ENCODE measurements at places on chromosomes 12 and 14.

DNA sequence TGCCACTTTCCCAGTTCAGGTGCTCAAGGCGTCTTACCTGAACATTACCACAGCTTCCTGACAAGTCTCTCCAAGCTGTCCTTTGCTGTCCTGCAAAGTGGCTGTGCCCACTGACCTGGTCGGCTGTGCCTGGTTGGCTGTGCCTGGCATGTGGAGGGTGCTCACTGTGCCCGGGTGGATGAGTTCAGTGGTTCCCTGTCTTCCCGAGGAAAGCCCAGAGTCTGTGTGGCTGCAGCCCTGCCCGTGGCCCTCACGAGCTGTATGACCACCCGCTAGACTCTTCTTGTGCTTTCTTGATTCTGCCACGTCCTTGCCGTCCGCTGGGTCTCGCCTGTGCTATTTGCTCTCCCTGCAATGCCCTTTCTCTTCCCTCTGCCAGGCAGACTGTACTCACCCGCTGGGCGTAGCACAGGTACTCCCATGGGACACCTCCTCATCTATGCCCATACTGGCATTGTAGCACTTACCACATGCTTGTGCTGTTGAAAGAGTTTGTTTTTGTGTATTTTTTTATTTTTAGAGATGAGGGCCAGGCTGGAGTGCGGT, 95.9 kb downstream of the TSPAN9 start:
- no peak for DNase-seq

DNA sequence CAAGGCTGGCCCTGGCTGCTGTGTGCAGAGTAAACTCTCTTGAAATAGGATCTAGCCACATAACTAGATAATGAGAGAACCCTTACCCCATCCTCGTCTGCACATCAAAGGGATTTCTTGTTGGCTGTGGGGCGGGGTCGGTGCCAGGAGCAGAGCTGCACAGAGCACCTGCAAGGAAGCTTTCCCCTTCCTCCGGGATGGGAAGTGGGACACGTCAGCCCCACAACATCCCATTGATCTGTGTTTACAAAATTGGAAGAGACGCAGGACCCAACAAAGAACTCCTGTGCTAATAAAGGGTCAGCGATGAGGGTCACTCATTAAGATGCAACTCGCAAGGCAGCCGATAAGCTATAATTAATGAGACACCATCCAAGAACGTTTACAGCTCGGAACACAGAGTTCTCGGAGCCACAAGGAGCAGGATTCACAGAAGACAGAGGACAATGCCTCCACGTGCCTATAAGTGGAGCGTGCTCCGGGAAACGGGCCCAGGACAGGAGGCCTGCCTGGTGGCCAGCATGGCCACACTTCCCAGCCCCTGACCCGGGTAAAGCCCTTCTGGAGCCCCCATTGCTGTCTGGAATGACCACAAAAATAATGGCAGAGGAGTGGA, 171.5 kb downstream of the SLC15A4 start:
- no peak for DNase-seq

DNA sequence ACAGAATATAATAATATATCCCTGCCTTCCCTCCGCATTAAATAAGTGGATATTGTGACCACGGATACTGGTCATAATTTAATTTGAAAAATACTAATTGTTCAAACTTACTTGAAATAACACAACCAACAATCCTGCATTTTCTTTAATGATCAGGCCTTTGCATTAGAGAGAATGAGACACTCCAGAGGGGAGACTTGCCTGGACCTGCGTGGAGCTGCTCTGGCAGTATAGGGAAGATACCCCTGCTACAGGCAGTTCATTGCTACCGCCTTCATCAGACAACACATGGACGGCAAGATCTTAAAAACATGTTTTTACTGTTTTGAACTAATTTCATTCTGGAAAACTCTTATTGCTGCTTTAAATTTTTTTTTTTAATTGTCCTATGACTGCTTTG, 211.0 kb upstream of the FAR2 start:
- DNase-seq, result no peak

DNA sequence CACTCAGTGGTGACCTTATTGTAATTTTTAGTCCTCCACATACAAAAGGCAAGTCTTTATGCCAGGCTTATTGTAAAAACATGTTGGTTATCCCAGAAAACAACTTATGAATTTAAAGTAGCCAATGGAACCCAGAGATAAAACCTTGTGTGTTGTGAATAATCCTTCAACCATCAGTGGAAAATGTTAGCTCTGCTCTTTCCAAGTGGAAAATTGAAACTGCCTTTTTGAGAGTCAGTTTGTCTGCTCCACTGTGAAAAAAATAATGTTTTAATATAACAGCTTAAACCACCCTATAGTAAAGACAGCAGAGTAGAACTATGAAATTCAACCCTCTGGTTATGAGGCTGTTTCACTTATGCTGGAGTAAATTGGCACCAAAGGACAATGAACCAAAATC, 112.0 kb downstream of the TTLL5 start:
- no peak for DNase-seq
